ENCODE measurements at places on chromosomes 5 and 9.
A peak's percentile ranks its signal among the peaks of the same experiment; 100 is the strongest.

GRCh38 chr5:36877667-36878391 is 1.3 kb downstream of the NIPBL start:
- no peak for DNase-seq

GRCh38 chr5:55344392-55344992 is 36.7 kb downstream of the MTREX start:
- peak; percentile 20 for DNase-seq

DNA sequence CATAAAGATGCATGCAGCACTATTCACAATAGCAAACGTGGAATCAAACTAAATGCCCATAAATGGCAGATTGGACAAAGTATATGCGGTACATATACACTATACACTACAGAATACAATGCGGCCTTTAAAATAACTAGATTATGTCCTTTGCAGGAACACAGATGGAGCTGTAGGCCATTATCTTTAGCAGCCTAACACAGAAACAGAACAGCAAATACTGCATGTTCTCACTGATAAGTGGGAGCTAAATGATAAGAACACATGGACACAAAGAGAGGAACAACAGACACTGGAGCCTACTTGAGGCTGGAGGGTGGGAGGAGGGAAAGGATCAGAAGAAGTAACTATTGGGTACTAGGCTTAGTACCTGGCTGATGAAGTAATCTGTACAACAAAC is 758.2 kb downstream of the TLE1 start:
- no peak for DNase-seq

GRCh38 chr5:127985811-127986325 is 97.7 kb upstream of the SLC12A2 start:
- no peak for DNase-seq

DNA sequence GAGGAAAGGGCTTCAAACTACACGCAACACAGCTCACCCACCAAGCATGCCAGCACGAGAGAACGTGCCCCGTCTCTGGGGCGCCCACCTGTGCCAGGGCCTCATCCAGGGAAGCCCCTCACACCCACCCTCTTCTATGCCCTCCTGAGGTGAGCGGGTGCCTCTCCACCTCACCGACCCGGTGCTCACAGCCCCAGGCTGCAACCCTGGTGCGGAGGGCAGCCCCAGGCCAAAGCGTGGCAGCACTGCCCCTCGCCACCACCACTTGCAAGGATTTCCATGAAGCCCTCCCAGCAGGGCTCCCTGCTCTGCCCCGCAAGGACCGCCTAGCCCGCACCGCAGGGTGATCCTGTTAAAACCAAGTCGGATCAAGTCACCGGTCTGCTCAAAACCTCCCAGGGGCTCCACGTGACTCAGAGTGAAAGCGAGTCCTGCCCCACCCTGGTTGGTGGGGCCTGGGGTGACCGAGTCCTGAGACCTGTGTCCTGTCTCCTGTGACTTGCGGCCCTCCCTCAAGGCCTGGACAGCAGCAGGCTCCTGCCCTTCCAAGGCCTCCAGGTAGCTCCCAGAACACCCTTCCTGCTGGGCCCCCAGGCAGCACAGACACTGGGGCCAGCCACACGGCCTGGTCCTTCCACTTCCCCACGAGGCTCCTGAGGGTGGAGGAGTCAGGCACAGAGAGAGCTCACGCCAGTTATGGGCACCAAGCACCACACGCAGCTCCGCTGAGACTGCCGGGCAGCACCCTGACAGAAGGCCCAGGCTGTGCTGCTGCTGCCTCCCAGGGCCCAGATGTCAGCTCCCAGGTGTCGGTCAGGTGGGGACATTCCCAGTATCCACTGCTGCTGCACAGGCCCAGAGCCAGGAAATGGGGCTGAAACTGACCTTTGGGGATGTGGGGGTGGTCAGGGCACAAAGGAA is 12.7 kb downstream of the BRD3 start:
- DNase-seq: no peak

DNA sequence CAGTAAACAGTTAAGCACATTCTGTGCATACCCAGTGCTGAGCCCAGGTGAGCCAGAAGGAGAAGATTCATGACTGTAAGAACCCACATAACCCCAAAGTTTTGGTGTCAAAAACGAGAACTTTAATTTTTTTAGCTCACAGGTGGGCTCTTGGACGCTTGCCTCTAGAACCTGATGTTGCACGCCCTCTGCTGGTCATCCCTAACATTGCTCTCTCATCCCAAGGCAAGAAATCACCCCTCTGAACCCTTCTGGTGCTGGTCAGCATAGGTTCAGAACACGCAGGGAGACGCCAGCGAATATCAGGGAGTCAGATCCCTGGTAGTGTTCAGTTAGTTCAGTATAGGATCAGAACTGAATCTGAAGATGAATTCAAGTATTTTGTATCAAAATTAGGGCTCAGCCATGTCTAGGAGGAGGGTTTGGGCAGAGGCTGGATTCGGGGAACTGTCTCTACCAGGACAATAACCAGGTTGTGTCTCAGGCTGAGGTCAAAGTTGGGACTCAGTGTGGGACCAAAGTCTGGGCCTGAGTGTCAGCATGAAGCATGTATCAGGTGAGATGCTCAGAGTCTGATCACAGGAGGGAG is 4.1 kb upstream of the DNAJB5 start:
- no peak for DNase-seq

GRCh38 chr9:3478549-3478953 is 47.2 kb downstream of the RFX3 start:
- no peak for DNase-seq

DNA sequence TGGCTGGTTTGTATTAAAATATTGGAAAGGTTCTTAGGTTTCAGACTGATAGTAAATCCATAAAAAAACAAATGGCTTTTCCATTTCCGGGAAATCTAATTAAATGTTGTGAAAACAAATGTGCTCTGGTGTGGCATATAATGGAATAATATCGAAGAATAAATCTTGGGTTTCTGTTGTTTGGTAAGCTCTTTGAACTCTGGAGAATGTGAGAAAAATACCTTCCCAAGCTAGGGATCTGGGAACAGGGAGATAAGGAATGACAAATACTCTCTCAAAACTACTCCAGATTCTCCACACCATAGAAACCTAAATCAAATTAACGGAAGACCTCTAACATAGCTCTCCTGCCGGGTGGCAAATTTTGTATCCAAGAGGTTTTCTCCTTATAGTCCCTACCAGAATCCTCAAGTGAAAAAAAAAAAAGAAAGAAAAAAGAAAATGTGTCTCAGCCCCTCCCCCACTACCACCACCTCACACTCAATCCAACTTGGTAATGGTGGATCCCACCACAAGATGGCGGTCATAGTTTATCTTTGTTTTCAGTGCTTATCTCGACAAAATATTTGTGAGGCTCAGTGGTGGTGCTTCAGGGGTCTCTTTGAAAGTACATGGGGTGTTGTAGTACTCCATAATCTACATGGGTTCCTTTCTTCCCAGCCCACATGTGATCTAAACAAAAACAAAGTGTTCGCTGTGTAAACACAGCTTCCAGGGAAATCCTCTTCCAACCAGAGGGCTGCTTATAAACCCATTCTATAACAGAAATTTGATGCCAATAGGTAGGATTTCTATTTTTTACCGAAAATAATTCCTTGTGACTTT is 54.5 kb upstream of the FST start:
- DNase-seq: no peak

DNA sequence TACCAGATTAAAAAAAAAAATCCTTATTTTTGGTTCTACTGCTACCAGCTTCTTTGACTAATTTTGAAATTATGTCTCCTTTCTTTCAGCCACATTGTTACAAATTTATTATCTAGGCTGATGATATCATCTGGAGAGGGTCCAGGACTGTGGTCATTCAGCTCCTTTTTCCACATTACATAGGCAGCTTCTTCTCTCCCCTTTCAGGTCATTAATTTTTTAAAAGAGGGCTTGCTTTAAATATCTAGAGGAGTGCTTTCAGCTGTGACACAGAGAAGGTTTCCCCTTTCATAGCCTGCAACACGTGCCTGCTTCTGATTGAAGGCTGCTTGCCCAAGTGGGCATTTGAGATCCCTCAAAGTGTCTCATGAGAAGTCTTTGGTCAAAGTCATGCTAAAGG is 155.7 kb upstream of the PAPPA start:
- DNase-seq: no peak

GRCh38 chr9:99189887-99190596 is 31.7 kb downstream of the ALG2 start:
- DNase-seq: no peak

DNA sequence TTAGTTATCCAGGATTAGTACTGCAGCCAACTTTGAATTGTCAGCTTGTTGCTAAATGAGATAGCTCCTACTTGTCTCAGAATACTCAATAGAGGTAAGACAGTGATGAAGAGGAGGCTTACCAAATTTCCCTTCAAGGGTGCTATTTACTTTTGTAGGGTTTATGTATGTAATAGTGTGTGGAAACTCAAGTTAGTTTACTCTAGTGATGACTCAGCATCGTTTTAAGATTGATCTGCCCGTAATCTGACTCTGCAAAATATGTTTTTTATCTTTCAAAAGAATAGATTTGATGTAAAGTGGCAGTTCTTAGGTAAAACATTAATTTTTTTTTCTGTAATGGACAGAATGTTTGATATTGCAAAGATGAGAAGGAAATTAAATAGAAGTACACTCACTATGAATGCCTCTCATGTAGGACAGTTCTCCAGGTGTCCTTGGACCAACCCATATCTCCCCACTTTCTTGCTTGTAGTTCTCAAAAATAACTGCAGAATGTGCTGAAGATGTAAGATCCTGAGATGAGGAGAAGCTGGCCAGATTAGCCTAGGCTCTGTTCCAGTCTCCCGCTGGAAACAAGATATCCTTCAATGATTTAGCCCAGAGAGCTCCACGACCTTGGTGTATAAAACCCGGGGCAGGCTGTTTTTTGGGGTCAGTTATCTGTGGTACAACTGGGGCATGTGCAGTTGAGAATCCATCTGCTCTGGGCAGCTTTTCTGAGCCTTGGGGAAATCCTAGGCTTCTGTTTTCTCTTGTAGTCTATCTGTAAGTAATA is 24.4 kb upstream of the MROH2B start:
- no peak for DNase-seq

DNA sequence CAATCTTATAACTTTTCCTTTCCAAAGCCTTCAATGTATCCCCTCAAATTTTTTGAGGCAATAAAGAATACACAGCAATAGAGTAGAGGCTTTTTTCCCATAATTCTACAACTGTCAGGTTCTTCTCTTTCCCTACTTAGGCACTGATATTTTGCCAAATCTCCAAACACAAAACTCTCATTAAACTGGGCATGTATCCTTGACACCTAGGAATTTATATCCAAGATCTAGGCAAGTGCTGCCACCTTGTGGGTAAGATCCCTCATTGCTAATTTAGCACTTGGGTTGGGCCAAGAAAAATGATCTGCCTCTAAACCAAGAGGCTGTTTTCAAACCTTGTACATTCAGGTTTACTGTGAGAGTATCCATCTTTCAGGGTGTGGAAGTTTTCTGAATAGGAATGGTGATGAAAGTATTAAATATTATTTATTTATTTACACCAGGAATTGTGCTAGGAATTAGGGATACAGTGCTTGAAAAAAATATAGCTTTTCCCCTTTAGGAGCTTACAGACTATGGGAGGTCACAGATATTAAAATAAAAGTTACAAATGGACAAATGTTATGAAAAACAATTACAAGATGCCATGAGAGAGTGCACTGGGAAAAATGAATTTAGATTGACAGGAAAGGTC is 17.6 kb downstream of the TSTD2 start:
- peak; percentile 11 for DNase-seq

GRCh38 chr5:32102254-32102986 is 71.7 kb downstream of the GOLPH3 start:
- DNase-seq: no peak

DNA sequence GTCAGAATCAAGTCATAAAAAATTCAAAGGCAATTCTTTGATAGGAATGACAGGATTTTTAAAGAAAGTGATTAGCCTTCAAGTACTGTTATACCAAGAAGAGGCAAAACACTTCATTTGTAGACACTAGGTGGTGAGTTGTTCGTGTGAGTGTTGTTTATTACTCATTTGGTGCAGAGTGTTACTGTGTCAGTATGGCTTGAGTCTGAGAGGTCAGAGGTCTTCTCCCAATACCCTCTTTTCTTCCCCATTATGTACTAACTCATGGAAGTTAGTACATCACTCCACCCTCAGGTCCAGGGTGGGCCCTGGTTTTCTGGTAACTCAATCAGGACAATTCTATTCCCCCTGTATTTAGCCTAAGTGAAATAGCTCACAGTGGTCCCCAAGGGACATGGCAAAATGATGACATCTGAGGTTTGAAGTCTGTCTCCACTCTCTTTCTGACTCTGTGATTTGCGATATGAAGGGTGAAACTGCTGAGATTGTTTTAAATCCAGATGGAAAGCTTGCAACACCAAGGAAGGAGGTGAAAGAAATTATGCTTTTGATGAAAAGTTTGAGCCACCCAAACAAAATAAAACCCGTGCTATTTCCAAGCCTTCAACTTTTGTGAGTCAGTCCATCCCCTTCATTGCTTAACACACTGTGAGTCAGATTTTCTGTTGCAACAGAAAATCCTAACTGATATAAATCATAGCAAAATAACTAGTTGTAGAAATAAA is 56.8 kb downstream of the NUDT12 start:
- DNase-seq: no peak

DNA sequence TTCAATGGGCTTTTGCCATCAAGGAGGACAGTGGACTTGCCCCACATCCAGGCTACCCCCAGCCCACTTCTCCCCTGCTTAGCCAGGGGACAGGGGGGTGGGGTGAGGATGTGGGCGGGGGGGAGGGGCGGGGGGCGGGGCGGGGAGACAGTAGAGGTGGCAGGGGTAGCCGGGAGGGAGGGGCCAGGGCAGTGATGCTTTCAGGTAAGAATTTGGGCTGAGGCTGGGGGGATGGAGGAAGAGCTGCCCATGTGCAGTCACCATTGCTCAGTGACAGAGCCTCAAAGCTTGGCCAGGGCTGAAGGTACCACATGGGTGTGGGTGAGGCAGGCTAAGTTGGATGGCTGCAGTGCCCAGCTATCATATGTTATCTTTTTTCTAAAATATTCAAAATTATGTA is 40.7 kb upstream of the HNRNPA0 start:
- no peak for DNase-seq

DNA sequence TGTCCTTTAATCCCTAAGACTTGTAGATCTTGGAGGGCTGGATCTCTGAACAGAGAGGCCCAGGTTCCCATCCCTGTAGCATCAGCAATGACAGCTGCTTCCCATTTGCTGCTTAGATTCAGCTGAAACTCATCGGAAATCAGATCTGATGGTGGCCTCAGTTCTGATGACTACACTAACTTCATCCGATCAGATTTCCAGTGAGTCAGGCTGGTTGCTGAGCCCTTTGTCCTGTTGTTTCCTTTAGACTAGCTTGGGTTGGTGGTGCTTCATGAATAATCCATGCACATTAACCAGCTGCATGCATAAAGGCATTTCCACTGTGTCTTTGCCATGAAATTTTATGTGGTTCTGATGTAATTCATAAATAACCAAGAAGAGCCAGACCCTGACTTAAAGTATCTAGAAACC is 195.2 kb upstream of the TUT7 start:
- no peak for DNase-seq

Measured in stimulated activated CD4-positive, alpha-beta T cell treated with anti-CD3 and anti-CD28 coated beads, TNF-alpha, amount 100 ng/mL, for 4 hours (primary cell).